ENCODE measurements at places on chromosomes 4 and X.

GRCh38 chrX:65574356-65574755 is 39.8 kb upstream of the LAS1L start:
- DNase-seq = no peak

DNA sequence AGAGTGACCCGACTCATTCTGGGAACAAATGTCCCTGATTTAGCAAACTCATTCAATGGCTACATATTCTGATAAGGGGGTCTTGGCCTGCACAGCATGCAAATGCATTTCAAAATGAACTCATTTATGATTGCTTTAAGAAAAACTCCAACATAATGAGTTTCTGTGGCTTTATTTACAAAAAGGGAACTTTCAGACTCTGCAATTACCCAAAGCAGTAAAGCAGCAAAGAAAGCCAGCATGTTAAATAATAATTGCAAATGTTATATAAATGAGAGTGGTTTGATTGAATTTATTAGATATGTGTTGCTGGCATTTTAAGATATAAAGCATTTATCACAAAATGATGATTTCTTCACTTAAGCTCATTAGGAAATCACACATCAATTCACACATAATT is 295.7 kb downstream of the FBXW7 start:
- DNase-seq = no peak

- no peak for DNase-seq
Observed at GRCh38 chr4:31390849-31391248, 670.7 kb downstream of the PCDH7 start.

DNA sequence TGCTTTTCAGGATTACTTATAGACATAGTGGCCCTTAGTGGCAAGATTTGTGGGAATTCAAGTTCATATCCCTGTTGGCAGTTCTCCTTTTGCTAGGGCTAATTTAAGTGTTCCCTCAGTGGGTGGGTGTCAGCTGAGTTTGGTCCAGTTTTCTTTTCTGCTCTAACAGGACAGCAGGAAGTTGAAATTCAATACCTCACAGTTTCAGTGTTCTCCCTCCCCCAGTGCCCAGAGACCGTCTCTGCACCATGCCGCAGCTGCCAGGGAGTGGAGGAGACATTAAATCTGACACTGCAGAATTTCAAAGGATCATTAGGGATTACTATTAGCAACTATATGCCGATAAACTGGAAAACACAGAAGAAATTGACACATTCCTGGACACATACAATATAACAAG is 50.7 kb downstream of the UBE2NL start:
- DNase-seq = no peak

- DNase-seq = no peak
Observed at GRCh38 chr4:37461801-37462200, 217.3 kb downstream of the NWD2 start.

GRCh38 chrX:31480696-31481095 is 408.9 kb upstream of the FTHL17 start:
- no peak for DNase-seq

- no peak for DNase-seq
Observed at GRCh38 chr4:40178672-40179071, 18.2 kb upstream of the RHOH start.

GRCh38 chrX:79259073-79259689 is 108.0 kb downstream of the ITM2A start:
- DNase-seq = no peak

GRCh38 chrX:91137883-91138282 is 296.8 kb upstream of the PABPC5 start:
- DNase-seq = no peak

DNA sequence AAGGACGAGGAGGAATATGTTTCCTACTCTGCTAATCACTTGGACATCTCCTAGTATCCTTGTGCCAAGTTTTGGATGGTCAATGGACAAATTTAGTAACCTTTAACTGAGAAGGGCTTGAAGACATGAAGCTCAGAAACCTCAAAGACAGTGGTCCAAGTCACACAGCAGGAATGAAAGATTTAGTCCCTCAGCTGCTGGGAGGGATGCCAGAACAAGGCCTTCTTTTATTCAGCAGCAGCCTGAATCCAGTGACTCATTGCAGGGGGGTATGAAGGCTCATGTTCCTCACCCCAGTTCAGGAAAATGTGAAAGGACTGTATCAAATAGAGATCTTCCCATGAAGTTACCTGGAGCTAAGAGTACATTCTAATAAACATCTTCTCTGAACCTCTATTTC is 214.9 kb upstream of the UGT8 start:
- no peak for DNase-seq

DNA sequence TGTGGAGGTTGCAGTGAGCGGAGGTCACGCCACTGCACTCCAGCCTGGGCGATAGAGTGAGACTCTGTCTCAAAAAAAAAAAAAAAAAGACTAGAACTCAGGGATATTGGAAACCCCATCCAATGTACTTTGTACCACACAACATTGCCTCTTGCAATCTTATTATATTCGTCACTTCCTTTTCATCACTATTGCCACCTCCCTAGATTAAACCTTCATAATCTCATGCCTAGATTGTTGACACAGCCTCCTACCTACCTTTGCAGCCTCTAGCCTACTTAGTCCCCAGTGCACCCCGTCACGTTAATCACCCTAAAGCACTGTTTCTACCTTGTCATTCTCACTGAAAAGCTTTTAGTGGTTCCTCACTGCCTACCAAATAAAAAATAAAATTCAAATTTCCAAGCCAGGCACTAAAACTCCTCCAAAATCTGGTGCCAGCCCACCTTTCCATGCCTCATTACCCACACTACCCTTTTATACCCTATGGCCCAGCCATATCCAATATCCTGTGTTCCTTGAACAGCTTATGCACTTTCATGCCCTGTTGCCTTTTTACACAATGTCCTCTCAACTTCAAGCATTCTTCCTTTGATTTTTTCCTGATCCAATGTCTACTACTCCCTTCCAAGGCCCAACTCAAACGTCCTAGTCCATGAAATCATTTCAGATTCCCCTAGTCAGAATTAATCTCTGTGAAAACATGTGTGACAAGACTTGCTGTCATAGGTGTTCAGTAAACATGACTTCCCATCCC is 23.6 kb upstream of the GJB1 start:
- DNase-seq = no peak

DNA sequence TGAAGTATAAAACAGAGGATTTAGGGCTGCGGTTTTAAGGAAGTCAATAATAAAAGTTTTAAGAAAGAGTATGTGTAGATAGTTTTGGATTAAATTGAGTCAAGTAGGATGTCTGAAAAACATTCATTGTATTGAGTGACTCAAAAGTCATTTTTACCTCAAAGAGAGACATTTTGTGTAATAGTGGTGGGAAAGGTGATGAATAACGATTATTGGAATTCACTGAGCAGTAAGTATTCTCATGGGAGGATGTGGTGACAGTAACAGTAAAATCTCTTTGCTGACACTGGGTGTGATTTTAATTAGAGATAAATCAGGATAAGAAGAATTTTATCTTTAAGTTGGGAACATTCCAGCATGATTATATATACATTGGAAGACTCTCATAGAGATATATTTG is 233.6 kb downstream of the PDHA2 start:
- no peak for DNase-seq

DNA sequence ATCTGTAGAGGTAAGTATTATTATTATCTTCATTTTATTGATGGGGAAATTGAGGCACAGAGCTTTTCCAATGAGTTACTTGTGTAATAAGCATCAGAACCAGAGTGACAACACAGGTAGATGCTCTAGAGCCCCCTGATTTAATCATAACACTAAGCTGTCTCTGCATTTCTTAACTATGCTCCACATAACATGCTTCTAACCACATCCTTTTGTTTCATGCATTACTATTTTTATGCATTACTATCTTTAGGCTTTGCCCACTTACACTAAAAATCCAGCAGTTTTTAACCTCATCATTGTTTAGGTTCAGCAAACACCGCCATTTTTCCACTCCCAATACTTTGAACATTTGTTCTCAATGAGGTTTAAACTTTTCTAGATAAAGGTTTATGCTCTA is 1900.8 kb upstream of the PCDH10 start:
- DNase-seq = no peak

DNA sequence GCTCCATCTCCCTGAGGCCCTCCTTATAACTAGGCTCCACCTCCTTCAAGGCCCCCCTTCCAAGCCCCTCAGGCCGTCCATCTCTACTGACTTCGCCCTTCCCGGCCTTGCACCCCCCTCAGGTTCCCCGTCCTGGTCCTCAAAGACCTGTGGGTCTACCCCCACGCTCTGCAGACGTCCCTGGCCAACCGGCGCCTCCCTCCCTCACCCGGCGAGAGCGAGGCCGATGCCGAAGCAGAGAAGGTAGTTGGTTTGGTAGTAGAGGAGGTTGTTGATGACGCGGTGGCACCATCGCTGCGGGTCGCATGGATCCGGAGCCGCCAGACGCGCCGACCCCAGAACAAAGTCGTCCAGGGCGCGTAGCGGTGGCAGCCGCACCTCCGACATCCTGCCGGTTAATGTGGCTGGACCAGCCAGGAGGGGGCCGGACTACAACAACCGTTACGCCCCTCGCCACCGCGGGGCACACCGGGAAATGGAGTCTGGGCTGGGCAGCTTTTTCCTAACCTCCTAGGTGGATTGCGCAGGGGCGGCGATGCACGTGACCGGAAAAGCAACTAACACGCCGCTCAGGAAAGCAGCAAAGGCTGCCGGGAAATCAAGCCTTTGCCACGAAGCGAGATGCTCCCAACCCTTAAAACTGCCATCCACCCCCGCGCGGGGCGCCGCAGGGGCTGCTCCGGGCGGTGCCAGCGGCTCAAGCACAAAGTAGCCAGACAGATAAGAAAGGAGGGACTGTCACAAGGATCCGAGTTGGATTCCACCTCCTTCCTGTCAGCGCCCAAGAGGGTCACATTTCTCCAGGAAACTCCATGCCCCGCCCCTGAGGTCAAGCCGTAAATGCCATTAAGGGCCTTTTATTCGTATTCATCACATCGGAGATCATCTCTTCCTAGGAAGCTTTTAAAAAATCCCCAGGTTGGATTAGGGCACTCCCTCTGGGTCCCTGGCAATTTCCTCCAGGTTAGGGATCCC is at the start of gene PRAF2:
Gene PRAF2 (minus strand): TSS at position 402 of the 975 bp plus-strand sequence. CDS start 15 bp downstream, at position 387.
- peak; percentile 83 for DNase-seq

GRCh38 chrX:69076088-69076487 is 89.2 kb downstream of the PJA1 start:
- no peak for DNase-seq

GRCh38 chrX:108537005-108537404 is 97.4 kb downstream of the COL4A5 start:
- no peak for DNase-seq

DNA sequence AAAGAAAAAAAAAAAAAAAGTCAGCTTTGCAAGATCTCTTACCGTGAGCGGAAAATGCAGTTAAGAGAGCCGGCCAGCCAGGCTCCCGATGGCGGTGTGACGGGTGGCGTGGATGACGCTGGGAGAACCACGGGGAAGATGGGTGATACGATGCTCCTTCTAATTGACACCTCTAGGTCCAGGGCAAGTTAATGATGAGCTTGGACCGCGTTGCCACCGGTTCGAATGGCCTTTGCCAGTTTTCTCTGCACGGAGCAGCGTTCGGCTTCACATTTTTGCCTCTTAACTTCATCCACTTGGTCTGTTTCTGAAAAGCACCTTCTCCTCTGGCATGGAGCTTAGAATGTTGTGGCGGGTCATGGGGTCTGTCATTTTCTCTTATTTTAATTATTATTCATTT is 33.2 kb downstream of the SHOX start:
- no peak for DNase-seq

DNA sequence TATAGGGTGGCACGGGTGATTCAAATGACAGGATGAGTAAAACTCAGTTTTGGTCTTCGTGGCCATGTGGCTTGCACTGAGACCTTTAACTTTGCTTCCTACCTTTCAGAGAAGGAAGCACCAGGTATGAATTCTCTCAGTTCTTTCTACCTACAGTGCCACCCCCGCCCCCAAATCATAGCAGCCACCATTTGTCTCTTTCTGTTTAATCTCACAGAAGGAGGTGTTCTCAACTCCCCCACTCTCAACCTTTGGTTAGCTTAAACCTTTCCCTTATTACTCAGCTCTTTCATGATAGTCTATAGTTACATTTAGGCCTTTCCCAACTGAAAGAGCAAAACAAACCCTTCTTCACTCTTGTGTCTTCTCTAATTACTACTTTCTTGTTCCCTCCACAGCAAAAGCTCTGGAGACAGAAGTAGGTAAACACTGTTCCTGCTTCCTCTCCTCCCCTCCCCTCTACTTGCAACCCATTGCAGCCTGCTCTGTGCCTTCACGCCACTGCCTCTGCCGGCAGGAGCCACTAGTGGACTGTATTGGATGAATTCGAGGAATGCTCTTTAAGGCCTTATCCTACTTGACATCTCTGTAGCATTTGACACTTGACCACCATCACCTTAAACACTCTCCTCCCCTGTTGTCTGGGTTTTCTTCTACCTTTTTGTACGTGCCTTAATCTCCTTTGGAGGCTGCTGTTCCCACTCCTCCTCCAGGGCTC is 123.7 kb downstream of the AFF1 start:
- peak; percentile 15 for DNase-seq

DNA sequence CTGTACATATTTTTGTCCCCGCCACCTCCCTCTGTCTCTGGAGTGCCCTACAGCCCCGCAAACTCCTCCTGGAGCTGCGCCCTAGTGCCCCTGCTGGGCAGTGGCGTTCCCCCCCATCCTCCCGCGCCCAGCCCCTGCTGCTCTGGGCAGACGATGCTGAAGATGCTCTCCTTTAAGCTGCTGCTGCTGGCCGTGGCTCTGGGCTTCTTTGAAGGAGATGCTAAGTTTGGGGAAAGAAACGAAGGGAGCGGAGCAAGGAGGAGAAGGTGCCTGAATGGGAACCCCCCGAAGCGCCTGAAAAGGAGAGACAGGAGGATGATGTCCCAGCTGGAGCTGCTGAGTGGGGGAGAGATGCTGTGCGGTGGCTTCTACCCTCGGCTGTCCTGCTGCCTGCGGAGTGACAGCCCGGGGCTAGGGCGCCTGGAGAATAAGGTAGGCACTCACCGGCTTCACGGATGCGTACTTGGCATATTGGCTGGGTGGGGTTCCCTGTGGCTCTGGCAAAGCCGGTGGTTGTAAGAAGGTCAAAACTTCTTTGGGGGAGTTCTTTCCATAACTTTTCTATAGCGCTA is 653 bp downstream of the HHIP start:
- DNase-seq = no peak

GRCh38 chr4:154082760-154083535 is 294.1 kb upstream of the SFRP2 start:
- peak; percentile 33 for DNase-seq

- DNase-seq = no peak
Observed at GRCh38 chr4:156201050-156201449, 247.4 kb upstream of the CTSO start.

- DNase-seq = no peak
Observed at GRCh38 chr4:12016729-12017128, 588.0 kb upstream of the HS3ST1 start.

DNA sequence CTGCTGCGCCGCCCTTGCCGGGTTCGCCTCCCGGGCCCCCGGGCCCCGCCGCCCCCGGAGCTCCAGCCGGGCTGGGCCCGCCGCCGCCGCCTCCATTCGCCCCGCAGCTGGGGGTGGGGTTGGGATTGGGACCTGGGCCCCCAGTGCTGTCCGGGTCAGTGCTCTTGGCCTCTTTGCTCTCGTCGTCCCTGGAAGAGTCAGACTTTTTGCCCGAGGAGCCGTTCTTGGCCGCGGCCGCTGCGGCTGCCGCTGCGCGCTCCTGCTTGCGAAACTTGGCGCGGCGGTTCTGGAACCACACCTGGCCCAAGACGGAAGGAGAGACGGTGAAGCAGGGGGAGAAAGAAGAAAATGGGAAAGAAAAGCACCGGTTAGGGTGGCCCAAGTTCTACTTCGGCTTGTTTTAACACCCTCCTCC is 2.5 kb downstream of the PHOX2B start:
- no peak for DNase-seq

GRCh38 chr4:105236202-105236915 is 89.7 kb downstream of the TET2 start:
- DNase-seq = no peak

GRCh38 chrX:153351981-153352380 is 18.0 kb downstream of the ZNF275 start:
- DNase-seq = no peak

All from NT2/D1 (cell line).